Heart left ventricle (tissue), 16 donors: ENCODE measurements at places on chromosomes 6 and 20.

GRCh38 chr6:5634525-5634924 lies 372.2 kb downstream of the NRN1 start:
- H3K36me3 ChIP-seq, result no peaks in the 10 kb centered on the region
- no peaks in the 10 kb centered on the region for H3K27me3 ChIP-seq
- H3K27ac ChIP-seq, result peak overlapping the region; percentile 67
- H3K4me1 ChIP-seq, result peaks cover 7% of the 10 kb centered on the region
- no peak for DNase-seq

- no peaks in the 10 kb centered on the region for H3K27me3 ChIP-seq
- H3K27ac ChIP-seq, result no peak overlapping the region
- no peaks in the 10 kb centered on the region for H3K4me1 ChIP-seq
- H3K4me3 ChIP-seq, result no peak overlapping the region
- no peak for DNase-seq
These were observed 865 bp upstream of the DAAM2 start for GRCh38 chr6:39791311-39791710.

DNA sequence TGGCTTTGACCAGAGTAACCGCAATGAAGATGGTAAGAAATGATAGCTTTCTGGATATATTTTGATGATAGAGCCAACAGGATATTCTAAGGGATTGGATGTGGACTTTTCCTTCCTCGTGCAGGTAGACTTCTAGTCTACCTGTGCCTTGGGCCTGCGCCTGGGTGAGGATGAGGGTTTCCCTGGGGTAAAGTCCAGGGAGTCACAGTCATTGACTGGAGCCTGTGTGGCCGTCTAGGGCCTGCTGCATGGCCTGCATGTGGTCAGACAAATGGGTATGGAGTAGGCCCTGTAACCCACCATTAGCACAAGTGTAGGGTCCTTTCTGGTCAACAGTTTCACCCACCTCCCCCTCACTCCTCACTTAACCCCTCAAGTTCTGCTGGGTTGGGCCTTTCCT lies 12.7 kb upstream of the CHMP4B start:
- H3K27me3 ChIP-seq, result no peaks in the 10 kb centered on the region
- no peak overlapping the region for H3K27ac ChIP-seq
- no peak overlapping the region for H3K4me3 ChIP-seq
- DNase-seq, result no peak

- H3K36me3 ChIP-seq, result no peaks in the 10 kb centered on the region
- H3K27ac ChIP-seq, result peak overlapping the region; percentile 21
- DNase-seq, result no peak
- H3K27me3 ChIP-seq, result no peaks in the 10 kb centered on the region
- H3K4me3 ChIP-seq, result no peak overlapping the region
These were observed 132.7 kb upstream of the TCF21 start for GRCh38 chr6:133756078-133756695.

- H3K4me1 ChIP-seq, result peaks cover 28% of the 10 kb centered on the region
- peak; percentile 47 for DNase-seq
- H3K36me3 ChIP-seq, result no peaks in the 10 kb centered on the region
- no peaks in the 10 kb centered on the region for H3K27me3 ChIP-seq
- peak overlapping the region; percentile 19 for H3K27ac ChIP-seq
These were observed 998 bp downstream of the BMP2 start for GRCh38 chr20:6768228-6769140.

DNA sequence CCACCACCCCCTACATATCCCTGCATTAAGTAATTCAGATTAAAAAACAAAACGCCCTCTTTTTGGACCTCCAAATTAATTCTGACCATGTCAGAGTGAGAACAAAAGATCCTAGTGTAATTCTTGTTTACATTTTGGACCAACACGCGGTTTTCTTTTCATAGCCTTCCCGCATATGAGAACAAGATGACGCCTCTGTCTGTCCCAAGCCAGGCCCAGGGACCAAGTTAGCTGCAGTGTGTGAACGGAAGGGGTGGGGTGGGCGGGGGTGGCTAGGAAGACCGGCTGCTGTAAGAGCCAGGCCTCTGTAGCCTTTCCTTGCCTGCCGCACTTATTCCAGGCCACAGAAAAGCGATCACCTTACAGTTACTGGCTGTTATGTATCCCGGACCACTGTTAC lies 68.0 kb downstream of the PLCG1 start:
- peak overlapping the region; percentile 75 for H3K27ac ChIP-seq
- no peaks in the 10 kb centered on the region for H3K27me3 ChIP-seq
- H3K4me3 ChIP-seq, result no peak overlapping the region
- DNase-seq, result peak; percentile 48

GRCh38 chr6:31579546-31580437 lies 2.4 kb downstream of the LTB start:
- no peak overlapping the region for H3K27ac ChIP-seq
- no peak for DNase-seq
- peaks cover 16% of the 10 kb centered on the region for H3K4me1 ChIP-seq
- H3K27me3 ChIP-seq, result no peaks in the 10 kb centered on the region

DNA sequence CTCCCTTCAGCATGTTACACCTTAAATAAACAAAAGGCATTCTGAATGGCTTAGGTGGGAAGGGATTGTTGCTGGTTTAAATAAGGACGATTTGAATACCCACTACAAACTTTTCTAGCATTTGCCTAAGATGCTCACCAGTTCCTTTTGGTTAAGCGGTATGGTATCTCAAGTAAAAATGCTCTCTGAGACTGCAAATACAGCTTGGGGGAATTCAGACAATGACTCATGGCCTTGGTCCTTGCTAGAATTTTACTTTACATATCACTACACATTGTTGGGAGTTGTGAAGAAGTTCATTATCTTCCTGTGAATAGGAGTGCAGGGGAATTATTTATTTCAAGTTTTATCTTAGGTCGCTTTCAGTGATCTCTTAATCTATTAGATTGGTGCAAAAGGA lies 670.7 kb downstream of the UTRN start:
- no peaks in the 10 kb centered on the region for H3K36me3 ChIP-seq
- no peak for DNase-seq
- no peaks in the 10 kb centered on the region for H3K4me1 ChIP-seq
- no peak overlapping the region for H3K27ac ChIP-seq

DNA sequence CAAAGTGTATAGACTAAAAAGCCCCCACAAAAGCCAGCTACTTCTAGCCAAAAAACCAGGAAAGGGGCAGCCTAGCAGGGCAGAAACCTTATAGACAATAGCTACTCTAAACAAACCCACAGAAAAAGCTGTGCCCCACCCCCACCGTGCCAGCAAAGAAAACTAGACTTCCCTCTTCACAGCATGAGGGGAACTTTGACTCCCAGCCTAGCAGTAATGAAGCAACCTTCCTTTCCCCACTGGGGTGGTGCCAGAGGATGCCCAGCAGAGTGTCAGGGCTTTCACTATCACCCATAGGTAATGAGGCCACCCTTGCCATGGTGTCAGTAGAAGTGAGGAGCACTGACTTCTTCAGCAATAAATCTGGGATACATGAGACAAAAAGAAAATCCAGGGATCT lies 99.0 kb upstream of the LGSN start:
- H3K4me3 ChIP-seq, result no peak overlapping the region
- no peaks in the 10 kb centered on the region for H3K27me3 ChIP-seq
- no peaks in the 10 kb centered on the region for H3K4me1 ChIP-seq
- no peaks in the 10 kb centered on the region for H3K36me3 ChIP-seq
- DNase-seq, result no peak

- no peak overlapping the region for H3K4me3 ChIP-seq
- no peaks in the 10 kb centered on the region for H3K27me3 ChIP-seq
- H3K27ac ChIP-seq, result no peak overlapping the region
- H3K4me1 ChIP-seq, result no peaks in the 10 kb centered on the region
- H3K36me3 ChIP-seq, result peaks cover 73% of the 10 kb centered on the region
These were observed 68.8 kb downstream of the IBTK start for GRCh38 chr6:82178759-82179112.

GRCh38 chr20:43187476-43188233 lies 2.1 kb downstream of the PTPRT start:
- H3K36me3 ChIP-seq, result no peaks in the 10 kb centered on the region
- no peak overlapping the region for H3K4me3 ChIP-seq

DNA sequence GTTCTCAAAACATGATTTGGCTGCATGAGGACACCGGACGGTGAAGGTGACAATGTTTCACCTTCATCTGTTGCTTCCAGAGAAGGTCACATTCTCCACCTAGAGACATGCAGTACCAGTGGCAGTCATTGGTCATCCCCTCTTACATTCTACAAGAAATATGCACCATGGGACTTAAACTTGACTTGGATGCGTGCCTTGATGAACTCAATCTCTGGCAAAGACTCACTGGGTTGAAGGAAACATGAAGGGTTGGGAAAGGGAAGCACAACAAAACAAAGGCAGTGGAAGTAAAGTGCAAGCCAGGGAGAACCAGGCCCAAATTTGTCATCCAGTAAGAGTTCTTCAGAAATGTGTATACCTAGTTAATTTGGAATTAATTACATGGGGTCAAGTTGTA lies 39.4 kb upstream of the ARMH2 start:
- H3K27me3 ChIP-seq, result no peaks in the 10 kb centered on the region
- no peaks in the 10 kb centered on the region for H3K4me1 ChIP-seq
- H3K4me3 ChIP-seq, result no peak overlapping the region
- H3K27ac ChIP-seq, result no peak overlapping the region

- no peak for DNase-seq
- H3K4me3 ChIP-seq, result peak overlapping the region; percentile 30
- no peak overlapping the region for H3K27ac ChIP-seq
- H3K4me1 ChIP-seq, result no peaks in the 10 kb centered on the region
- peaks cover 70% of the 10 kb centered on the region for H3K27me3 ChIP-seq
These were observed 1.2 kb downstream of the CPXM1 start for GRCh38 chr20:2799271-2799670.

- H3K36me3 ChIP-seq, result no peaks in the 10 kb centered on the region
- H3K27me3 ChIP-seq, result no peaks in the 10 kb centered on the region
- H3K4me3 ChIP-seq, result peak overlapping the region; percentile 87
- H3K4me1 ChIP-seq, result no peaks in the 10 kb centered on the region
- H3K27ac ChIP-seq, result no peak overlapping the region
- DNase-seq, result no peak
These were observed 1.2 kb upstream of the TMEM217 start for GRCh38 chr6:37259191-37259590.

DNA sequence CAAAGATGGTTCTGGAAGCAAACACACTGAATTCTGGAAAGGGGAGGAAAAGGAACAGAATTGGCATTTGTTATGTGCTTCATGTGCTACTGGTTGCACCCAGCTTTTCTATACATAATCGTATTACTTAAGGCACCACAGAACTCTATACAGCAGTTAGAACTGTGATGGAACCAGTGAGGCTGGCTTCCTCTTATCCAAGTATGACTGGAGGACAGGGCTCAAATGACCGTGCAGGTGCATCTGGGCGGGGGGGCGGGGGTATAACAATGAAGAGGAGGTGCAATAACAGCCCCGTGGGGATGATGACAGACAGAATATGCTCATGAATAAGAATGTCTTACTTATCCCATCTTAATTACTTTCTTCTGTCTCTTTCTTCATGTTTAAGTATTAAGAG lies 144.2 kb downstream of the BTBD9 start:
- H3K36me3 ChIP-seq, result no peaks in the 10 kb centered on the region
- no peak overlapping the region for H3K4me3 ChIP-seq
- DNase-seq, result no peak
- H3K27ac ChIP-seq, result no peak overlapping the region
- no peaks in the 10 kb centered on the region for H3K27me3 ChIP-seq

DNA sequence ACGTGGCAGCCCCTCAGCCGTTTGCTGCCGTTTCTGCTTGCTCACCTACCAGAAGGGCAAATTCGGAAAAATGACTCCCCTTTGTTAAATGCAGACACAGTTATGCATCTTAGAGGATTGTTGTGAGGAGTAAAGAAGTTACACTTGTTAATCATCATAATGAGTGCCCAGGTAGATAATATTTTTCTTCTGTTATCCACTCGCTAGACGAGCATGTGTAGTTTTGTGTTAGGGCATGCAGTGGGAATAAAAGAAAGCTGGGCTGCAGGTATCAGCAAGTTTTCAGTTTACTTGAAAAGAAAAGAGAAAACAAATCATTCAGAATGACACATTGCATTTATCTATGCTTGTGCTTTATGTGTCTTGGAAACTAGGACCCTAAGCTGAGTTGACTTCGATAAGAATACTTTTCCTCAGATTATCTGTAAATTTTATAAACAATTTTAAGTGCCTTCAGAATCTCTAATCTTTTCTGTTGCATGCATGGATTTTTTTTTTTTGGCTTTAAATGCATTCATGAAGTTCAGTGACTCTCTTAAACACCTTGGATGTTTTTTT lies 365.3 kb downstream of the QKI start:
- H3K27me3 ChIP-seq, result no peaks in the 10 kb centered on the region
- peaks cover 5% of the 10 kb centered on the region for H3K4me1 ChIP-seq
- no peaks in the 10 kb centered on the region for H3K36me3 ChIP-seq

GRCh38 chr20:11216451-11217314 lies 542.9 kb upstream of the JAG1 start:
- peaks cover 16% of the 10 kb centered on the region for H3K4me1 ChIP-seq
- H3K27me3 ChIP-seq, result no peaks in the 10 kb centered on the region
- H3K27ac ChIP-seq, result peak overlapping the region; percentile 32
- no peak for DNase-seq
- H3K36me3 ChIP-seq, result no peaks in the 10 kb centered on the region
